Right ventricle myocardium superior (tissue), 1 donor: ENCODE measurements at places on chromosomes 16 and 17.

DNA sequence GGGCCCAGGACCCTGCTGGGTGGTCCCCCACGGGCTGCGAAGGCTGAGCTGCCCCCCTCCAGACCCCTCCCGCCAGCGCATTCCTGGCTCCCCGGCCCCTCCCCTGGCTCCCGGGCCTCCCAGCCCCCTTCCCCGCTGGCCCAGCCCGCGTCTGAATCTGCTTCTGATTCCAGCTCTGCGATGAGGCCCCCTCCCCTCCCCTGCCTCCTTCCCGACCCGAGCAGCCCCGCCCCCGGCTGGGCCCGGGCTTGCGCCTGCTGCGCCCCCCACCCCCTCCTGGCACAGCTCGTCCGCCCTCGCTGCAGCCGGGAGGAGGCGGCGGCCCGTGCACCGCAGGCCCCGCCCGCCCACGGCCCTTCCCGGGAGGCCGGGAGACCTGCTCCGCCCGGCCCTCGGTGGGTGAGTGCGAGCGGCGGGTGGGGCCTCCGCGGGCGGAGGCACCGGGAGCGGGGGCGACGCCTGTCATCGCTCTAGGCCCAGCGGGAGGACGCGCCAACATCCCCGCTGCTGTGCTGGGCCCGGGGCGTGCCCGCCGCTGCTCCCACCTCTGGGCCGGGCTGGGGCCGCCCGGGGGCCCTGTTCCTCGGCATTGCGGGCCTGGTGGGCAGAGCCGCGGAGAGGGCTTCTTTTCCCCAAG is at the start of gene NTN3:
NTN3 (plus strand) TSS at position 282 of the 637 bp plus-strand sequence. CDS start 405 bp downstream, outside the sequence.
- no peak for DNase-seq

GRCh38 chr16:73000907-73001521 is 46.9 kb downstream of the ZFHX3 start:
- DNase-seq: no peak

- no peak for DNase-seq
Measured at GRCh38 chr17:35981908-35982330, 622 bp upstream of the CCL16 start.

GRCh38 chr16:49640581-49640980 is 215.3 kb downstream of the ZNF423 start:
- DNase-seq: no peak

GRCh38 chr17:48728232-48729231 is at the start of gene HOXB13:
Gene HOXB13, minus strand, starts transcription at chr17:48728750. Its CDS starts 157 bp downstream, at chr17:48728593.
- DNase-seq: peak; percentile 64

DNA sequence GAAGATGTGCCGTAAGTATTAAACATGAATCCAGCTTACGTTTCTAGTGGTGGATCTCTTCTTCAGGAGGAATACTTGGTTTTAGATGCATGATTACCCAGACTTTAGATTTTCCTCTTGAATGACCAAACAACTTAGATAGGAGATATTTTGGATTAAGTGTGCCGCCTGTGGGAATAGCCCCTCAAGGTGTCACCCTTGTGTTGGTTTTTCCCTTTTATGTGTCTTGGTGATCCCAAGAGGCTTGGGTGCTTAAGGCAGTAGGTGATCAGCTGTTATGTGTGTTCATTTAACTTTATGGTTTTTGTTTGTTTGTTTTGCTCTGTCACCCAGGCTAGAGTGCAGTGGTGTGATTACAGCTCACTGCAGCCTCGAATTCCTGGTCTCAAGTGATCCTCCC is 115.1 kb downstream of the PPM1E start:
- no peak for DNase-seq

DNA sequence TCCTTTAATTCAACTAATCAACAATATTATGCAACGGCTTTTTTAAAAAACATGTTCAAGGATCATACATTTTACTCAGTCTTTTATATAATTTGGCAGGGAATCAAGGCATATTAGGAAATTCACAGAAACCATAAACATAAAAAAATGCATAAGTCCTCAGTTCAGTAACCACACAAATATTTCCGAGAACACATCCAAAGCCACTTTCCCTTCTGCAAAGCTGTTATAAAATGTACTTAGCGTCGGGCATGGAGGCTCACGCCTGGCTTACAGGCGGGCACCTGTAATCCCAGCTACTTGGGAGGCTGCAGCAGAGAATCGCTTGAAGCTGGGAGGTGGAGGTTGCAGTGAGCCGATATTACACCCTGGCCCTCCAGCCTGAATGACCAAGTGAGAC is 9.7 kb upstream of the ZC3H7A start:
- DNase-seq: no peak

- DNase-seq: no peak
Measured at GRCh38 chr17:38789185-38789584, 10.2 kb downstream of the PIP4K2B start.

DNA sequence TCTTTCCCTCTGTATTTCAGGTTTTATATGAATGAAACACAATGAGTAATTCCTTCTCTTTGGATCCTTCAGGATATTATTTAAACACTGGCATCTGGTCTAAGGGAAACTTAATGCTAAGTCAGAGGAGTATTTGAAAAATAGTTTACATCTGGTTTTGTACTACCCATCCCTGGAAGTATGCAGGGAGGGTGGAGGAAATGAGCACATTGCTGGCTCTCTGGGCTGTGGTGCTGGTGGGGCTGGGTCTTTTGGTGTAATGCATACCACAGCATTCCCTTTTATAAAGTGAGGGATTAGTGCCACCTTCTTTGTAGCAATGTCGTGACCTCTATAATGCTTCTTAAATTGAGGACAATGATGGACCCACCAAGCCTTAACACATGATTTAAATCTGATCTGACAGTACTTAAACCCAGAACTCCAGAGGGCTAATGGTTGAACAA is 105.5 kb upstream of the AXIN2 start:
- DNase-seq: no peak

DNA sequence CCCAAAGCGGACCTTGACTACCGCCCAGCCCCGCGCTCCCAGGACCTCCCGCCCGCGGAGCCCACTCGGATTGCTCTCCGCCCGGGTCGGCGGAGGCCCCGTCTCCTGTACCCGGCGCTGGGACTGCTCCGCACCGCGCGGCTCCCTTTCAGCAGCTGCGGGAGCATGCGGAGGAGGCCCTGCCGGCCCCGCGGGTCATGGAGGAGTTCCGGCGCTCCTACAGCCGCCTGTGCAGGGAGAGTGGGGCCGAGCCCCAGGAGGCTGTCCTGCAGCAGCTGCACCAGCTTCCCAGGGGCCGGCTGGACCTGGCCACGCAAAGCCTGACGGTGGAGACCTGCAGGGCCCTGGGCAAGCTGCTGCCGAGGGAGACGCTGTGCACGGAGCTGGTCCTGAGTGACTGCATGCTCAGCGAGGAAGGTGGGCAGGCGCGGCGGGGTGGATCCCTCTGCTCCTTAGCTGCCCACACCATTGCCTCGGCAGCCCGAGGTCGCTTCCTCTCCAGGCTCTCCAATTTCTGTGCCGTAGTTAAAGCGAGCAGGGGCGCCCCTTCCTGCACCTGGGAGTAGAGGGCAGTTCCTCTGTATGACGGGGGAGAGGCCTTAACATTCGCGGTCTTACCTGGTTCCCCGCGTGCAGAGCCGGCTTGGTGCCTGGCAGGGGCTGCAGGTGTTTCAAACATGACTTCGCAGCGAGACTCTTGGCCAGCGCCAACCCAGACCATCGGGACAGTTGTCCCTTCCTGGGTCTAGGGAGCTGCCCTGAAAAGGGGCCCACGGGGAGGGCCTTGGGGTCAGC is 539 bp downstream of the LRRC45 start:
- DNase-seq: peak; percentile 44

DNA sequence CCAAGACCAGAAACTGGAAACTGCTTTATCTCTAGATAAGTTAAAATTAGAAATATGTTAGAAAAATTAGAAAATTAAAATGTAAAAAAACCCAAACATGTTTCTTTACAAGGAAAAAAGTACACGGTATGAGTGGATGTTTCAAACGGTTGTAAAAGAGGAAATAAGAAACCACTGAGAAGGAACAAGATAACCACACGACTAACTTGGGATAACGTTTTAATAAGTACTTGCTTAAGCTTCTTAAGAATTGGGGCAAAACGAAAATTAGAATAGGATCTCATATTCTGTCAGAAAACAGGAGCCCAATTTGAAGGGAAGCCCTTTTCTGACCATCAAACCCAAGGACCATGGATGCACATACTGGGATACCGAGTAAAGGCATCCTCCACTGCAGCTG is 31.0 kb downstream of the MBTPS1 start:
- DNase-seq: no peak

DNA sequence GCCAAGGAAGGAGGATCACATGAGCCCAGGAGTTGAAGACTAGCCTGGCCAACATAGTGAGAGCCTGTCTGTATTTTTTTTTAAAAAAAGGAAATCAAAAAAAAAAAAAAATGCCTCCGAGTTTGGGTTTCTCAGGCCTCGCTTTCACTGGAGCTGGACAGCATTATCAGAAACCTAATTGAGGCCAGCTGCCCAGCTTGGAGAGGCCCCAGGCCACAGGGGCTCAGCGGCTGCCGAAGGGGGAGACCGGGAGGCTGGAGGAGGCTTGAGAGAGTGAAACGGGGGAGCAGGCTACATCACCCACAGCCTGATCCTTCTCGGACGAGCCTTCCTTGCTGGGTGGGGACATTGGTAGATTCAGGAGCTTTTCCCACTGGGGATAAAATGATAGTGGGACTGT is 5.1 kb downstream of the TTYH2 start:
- no peak for DNase-seq

DNA sequence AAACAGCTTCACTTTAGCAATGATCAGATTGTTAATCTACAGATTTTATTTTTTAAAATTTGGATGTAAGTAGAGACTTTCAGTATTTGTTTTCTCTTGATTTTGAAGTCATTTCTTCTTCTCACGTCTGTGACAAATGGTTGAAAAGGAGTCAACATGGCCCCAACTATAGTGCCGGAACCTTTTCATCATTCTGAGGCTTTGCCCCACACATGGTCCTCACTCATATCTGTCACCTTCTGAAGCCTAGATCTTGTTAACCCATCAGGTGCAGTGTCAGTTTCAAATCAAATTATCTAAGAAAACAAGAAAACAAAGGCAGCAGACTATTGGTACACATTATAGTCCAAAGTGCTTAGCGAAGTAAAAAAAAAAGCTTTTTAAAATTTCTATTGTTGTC is 124.1 kb downstream of the TRIM37 start:
- DNase-seq: no peak

- DNase-seq: no peak
Measured at GRCh38 chr17:78120537-78120936, 8.0 kb downstream of the TMC6 start.

- DNase-seq: no peak
Measured at GRCh38 chr17:54944796-54945195, 23.7 kb downstream of the COX11 start.

- DNase-seq: no peak
Measured at GRCh38 chr17:70266394-70266793, 97.1 kb downstream of the KCNJ2 start.

GRCh38 chr16:48910214-48910613 is 300.2 kb upstream of the N4BP1 start:
- no peak for DNase-seq

- DNase-seq: no peak
Measured at GRCh38 chr16:3012828-3013420, at the start of gene CLDN9. Gene CLDN9, plus strand, starts transcription at chr16:3012923. Its CDS starts 440 bp downstream, at chr16:3013363.

GRCh38 chr16:6726621-6727020 is 606.0 kb upstream of the RBFOX1 start:
- DNase-seq: no peak

- DNase-seq: no peak
Measured at GRCh38 chr16:30985401-30986128, 558 bp downstream of the HSD3B7 start.

- DNase-seq: no peak
Measured at GRCh38 chr16:14438256-14438655, 191.8 kb downstream of the PARN start.

DNA sequence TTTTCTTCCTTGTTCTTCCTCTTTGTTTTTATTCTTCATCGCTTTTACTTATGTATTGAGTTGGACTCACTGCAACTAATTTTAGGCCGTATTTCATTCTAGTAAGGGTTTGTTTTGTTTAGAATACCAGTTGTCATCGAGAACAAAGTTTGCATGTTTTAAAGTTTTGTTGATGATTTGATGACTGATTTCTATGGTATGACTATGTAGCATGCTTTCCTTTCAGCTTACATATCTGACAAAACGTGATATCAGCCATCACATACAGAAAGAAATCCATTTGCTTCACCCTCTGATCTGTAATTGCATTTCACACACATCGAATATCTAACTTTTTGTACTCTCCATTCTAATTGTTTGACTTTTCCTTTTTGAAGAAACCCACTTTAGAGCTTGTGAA is 4.0 kb downstream of the PRKCA start:
- DNase-seq: no peak

- no peak for DNase-seq
Measured at GRCh38 chr17:39659279-39660010, 5.7 kb upstream of the TCAP start.

GRCh38 chr17:34542700-34543336 is 36.6 kb upstream of the TMEM132E start:
- no peak for DNase-seq

DNA sequence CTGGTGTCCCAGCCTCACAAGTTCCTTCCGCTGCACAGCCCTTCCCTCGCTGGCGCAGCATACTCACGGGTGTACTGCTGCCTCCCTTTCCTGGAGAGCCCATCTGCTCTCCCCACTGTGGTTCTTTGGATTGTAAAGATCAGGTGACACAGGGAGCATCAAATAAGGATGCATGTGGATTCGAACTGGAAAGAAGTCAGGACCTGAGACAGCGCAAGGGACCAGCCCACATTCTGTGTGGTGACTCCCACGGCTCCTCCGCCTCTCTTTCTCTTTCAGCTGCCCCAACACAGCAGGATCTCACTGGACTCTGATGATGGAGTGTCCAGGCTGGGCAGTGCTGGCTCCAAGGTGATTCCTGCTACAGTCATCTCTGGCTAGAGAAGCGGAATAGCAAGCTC is 8.1 kb downstream of the LDAF1 start:
- no peak for DNase-seq

DNA sequence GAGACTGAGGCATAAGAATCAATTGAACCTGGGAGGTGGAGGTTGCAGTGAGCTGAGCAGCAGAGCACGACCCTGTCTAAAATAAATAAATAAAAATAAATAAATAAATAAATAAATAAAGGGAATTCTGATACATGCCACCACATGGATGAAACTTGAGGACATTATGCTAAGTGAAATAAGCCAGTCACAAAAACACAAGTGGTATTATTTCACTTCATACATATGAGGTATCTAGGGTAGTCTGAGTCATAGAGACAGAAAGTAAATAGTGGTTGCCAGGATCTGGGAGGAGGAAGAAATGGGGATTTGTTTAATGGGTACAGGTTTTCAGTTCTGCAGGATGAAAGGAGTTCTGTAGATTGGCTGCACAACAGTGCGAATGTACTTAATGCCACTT is 16.3 kb downstream of the PIPOX start:
- no peak for DNase-seq

GRCh38 chr17:34596920-34597319 is 17.5 kb downstream of the TMEM132E start:
- no peak for DNase-seq

GRCh38 chr16:79868841-79869240 is 268.3 kb upstream of the MAF start:
- no peak for DNase-seq
